Activated CD4-positive, alpha-beta memory T cell treated with anti-CD3 and anti-CD28 coated beads for 36 hours (primary cell): ENCODE measurements at places on chromosomes 7 and 10. TPM values are rescaled to one million over a fixed set of nuclear protein-coding genes. Genes with fewer than 3 reads are reported as not detected.

DNA sequence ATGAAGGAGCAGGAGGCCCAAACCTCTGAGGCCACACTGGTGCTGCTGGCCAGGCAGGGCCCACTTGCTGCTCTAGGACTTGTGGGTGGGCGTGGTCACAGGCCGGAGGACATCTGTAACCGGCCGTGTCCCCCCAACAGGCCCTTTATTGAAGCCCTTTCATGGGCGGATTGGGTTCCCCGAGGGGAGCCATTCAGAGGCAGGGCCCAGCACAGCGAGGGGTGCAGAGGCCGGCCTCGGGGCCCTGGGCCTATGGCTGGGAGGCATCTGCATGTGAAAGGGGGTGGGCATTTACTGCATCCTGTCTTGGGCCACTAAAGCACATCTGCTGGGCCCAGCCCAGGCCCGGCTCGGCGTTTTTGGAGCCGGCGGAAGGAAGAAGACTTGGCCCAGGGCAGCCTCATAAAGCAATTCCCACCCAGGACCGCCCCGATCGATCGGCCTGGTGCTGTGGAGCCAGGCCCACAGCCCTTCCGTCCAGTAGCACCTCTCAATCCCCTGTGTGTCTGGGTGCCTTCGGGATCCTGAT, 8.4 kb downstream of the LHPP start:
- no peak for DNase-seq
- H3K27me3 ChIP-seq = no peaks in the 10 kb centered on the region
- no peak overlapping the region for H3K4me3 ChIP-seq
- H3K4me1 ChIP-seq = peaks cover 18% of the 10 kb centered on the region

DNA sequence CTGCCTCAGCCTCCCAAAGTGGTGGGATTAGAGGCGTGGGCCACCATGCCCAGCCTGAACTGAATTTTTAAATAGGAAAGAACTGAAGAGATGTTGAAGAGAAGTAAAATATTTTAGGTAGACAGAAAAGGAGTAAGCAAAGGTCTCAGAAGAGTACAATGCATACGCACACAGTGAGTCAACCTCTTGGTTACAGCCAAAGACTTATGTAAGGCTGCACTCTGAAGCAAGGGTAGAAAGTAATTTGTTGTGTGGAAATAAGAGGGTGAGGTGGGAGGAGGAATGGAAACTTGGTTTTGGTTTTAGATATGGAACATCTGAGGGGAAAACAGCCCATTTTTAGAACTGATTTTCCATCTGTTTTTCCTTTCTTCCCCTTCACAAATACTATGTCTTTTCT, 17.6 kb downstream of the KRIT1 start:
- no peaks in the 10 kb centered on the region for H3K27me3 ChIP-seq
- no peak overlapping the region for H3K4me3 ChIP-seq
- H3K27ac ChIP-seq = no peak overlapping the region
- H3K36me3 ChIP-seq = peaks cover 56% of the 10 kb centered on the region
- no peak for DNase-seq

DNA sequence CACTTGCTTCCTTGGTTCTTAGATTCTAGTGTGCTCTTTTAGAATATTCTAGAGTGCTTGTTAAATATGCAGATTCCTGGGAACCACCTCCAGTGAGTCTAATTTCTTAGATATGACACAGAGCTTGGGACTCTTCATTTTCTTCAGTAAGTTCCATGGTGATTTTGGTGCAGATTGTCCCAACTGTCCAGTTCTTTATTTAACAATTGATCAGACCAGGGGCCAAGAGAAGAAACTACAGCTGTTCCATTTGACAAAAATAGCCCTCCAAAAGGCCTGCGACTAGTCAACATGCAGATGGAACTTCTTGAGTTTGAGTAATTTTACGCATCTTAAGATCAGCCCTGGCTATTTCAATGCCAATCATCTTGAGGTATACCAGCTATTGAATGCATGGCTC, 760.7 kb downstream of the LRMDA start:
- no peaks in the 10 kb centered on the region for H3K36me3 ChIP-seq
- no peak overlapping the region for H3K27ac ChIP-seq
- no peak for DNase-seq
- H3K27me3 ChIP-seq = no peaks in the 10 kb centered on the region
- H3K4me1 ChIP-seq = no peaks in the 10 kb centered on the region
- no peak overlapping the region for H3K4me3 ChIP-seq

GRCh38 chr7:104814126-104814525, 199.9 kb upstream of the KMT2E start:
- DNase-seq = no peak
- H3K4me3 ChIP-seq = no peak overlapping the region
- no peaks in the 10 kb centered on the region for H3K4me1 ChIP-seq
- no peak overlapping the region for H3K27ac ChIP-seq

The FRAT1 gene
- total RNA-seq = 2.1 TPM

GRCh38 chr10:125208854-125209565, 48.6 kb upstream of the CTBP2 start:
- no peaks in the 10 kb centered on the region for H3K27me3 ChIP-seq
- no peaks in the 10 kb centered on the region for H3K36me3 ChIP-seq
- no peak overlapping the region for H3K27ac ChIP-seq

DNA sequence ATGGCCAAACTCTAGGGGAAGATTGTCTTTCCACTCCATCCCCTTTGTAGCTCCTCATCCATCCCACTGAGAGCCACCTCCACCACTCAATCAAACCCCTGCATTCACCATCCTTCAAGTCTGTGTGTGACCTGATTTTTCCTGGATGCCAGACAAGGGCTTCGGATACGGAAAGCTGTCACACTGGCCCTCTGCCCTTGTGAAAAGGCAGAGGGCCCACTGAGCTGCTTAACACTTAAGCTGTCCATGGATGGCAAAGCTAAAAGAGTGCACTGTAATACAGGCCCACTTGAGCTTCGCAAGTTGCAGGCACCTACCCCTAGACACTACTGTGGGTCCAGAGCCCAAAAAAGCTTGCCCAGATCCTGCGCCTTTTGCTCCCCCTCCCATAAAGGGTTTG, 237.2 kb downstream of the MAGI2 start:
- no peaks in the 10 kb centered on the region for H3K27me3 ChIP-seq
- no peak overlapping the region for H3K4me3 ChIP-seq
- no peak overlapping the region for H3K27ac ChIP-seq
- no peaks in the 10 kb centered on the region for H3K4me1 ChIP-seq
- DNase-seq = no peak

The ATG9B gene
- total RNA-seq = 3.5 TPM

The PRPS1L1 gene
- not detected for total RNA-seq

DNA sequence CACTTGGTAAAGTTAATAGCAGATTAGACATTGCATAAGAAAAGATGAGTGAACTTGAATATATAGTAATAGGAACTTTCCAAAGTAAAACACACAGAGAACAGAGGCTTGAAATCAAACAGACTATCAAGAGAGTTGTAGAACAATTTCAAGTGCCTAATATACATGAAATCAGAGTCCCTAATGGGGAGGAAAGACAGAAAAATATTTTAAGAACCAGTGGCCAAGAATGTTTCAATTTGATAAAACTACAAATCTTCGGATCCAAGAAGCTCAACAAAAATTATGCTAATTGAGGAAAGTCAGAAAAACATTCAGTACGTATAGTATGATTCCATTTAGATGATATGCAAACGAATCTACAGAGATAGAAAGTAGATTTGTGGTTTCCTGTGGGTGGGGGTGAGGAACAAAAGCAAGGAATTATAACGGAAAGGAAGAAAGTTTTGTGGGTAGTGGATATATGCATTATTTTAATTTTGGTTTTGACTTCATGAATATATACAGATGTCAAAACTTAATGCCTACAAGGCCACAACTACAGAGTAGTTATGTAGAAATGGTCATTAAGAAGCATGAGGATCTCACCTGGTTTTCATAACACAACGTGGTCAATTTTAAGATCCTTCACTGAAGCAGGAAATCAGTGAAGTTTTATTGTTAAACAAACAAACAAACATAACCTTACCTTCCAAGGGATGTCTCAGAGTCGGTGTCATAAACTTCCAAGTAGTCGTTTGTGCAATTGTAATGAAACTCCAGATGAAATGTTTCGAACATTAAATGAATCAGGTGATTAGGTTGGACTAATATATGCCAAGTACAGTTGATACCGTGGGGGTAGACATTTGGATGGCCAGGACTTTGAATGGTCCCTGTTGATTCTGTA, 62.0 kb downstream of the CUBN start:
- DNase-seq = no peak
- no peak overlapping the region for H3K27ac ChIP-seq
- peaks cover 21% of the 10 kb centered on the region for H3K4me1 ChIP-seq

The LRRD1 gene
- total RNA-seq = not detected

DNA sequence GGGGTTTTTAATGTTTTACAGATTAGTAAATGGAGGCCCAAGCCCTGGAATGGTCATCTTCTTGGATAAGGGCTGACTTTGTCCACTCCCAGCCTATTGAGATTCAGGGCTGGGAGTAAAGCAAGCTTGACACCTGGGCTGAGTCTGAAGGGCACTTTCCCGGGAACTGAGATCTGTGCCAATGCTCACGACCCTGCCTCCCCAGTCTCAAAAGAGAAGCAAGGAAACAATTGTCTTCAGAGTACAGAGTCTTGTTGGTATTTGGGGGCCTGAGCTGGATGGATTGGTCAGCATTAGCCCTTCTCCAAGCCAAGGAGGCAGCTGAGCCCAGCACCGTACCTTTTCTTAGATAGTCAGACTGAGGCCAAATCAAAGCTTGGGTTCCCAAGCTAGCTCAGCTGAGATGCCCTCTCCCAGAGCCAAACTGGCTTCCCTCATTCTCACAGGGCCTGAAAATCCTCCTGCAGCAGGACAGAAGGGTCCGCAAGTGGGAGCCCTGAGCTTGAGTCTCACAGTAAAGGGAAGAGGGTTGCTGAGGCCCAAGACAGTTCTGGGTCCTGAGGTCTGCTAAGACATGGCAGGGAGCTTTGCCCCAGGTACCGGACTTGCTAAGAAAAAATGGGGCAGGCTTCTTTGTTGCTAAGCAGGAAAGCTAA, 3.7 kb downstream of the DDIT4 start:
- H3K4me1 ChIP-seq = peaks cover 30% of the 10 kb centered on the region
- peak overlapping the region; percentile 97 for H3K27ac ChIP-seq
- peaks cover 5% of the 10 kb centered on the region for H3K27me3 ChIP-seq
- no peak for DNase-seq
- H3K4me3 ChIP-seq = peak overlapping the region; percentile 3

The ZNF3 gene
- total RNA-seq = 18.6 TPM

The LRRC17 gene
- total RNA-seq = 0.33 TPM

DNA sequence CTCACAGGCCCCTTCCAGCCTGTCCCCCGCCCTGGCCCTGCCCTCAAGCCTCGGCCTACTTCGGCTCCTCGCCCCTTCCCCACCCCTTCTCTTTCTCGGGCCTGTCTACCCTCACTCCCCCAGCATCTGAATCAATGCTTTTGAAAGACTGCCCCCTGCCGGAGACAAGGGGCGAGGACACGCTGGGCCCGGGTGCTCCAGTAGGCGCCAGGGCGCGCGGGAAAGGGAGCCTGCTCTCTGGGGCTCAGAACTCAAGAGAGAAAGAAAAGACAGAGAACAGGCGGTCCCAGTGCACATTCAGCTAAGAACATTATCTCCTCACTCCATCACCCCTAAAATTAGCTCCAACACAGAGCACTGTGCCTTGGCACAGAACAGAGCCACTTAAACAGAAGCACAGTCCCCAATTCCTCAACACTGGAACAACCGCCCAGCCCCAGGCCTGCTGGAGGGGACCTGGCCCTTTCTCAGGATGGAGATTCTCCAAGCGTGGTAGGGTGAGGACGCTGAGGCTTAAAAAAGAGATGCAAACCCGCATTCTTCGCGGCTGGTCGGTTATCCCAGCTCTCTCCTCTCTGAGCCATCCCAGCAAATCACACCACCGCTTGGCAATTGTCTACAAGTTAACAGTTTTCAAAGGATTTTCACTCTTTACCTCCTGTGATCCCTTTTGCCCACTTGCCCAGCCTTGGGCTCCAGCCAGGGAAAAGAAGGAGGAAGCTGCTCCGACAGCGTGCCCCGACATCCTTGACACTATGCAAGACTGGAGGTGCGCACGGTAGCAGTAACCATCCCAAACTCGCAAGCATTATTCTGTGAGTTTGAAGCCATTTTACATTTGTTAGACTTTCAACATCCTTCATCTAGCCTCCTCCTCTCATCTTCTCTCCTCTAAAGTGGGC, 2.1 kb downstream of the GIGYF1 start:
- peak; percentile 88 for DNase-seq
- H3K4me1 ChIP-seq = peaks cover 37% of the 10 kb centered on the region
- H3K36me3 ChIP-seq = peaks cover 13% of the 10 kb centered on the region
- H3K27me3 ChIP-seq = no peaks in the 10 kb centered on the region

- DNase-seq = no peak
- H3K4me3 ChIP-seq = no peak overlapping the region
- H3K4me1 ChIP-seq = no peaks in the 10 kb centered on the region
- H3K27ac ChIP-seq = no peak overlapping the region
- no peaks in the 10 kb centered on the region for H3K27me3 ChIP-seq
These were observed 32.0 kb downstream of the NUB1 start for GRCh38 chr7:151373599-151373998.

- peaks cover 1% of the 10 kb centered on the region for H3K27me3 ChIP-seq
- no peaks in the 10 kb centered on the region for H3K36me3 ChIP-seq
- no peaks in the 10 kb centered on the region for H3K4me1 ChIP-seq
- H3K27ac ChIP-seq = no peak overlapping the region
These were observed 244.6 kb upstream of the GRB10 start for GRCh38 chr7:51027106-51027934.
